Activated CD8-positive, alpha-beta T cell treated with anti-CD3 and anti-CD28 coated beads, Interleukin-2, amount 10 ng/mL, durations not matched to agents 7 days and 5 days (primary cell): ENCODE measurements at places on chromosomes 12 and 14. TPM values are rescaled to one million over a fixed set of nuclear protein-coding genes. Genes with fewer than 3 reads are reported as not detected.

POTEM gene
- total RNA-seq, result not detected

SCFD1 gene
- 58.1 TPM for total RNA-seq

PRH2 gene
- total RNA-seq, result not detected

AKAP6 gene
- total RNA-seq, result 0.83 TPM

KLRC2 gene
- total RNA-seq, result 1.7 TPM

PTPRR gene
- not detected for total RNA-seq

OR4K2 gene
- total RNA-seq, result not detected

ADAMTS20 gene
- not detected for total RNA-seq

GPR132 gene
- total RNA-seq, result 40.4 TPM

SLC5A8 gene
- total RNA-seq, result not detected

OLR1 gene
- not detected for total RNA-seq

REP15 gene
- total RNA-seq, result 0.42 TPM

TC2N gene
- total RNA-seq, result 119 TPM

BMP4 gene
- total RNA-seq, result not detected

KRT85 gene
- total RNA-seq, result not detected

TMX1 gene
- total RNA-seq, result 47.3 TPM

IRF9 gene
- 221 TPM for total RNA-seq

DCAF11 gene
- 101 TPM for total RNA-seq

RIPK3 gene
- total RNA-seq, result 28.6 TPM

RNF212B gene
- total RNA-seq, result not detected

VRTN gene
- not detected for total RNA-seq

CKAP4 gene
- total RNA-seq, result 0.52 TPM

SERPINA1 gene
- not detected for total RNA-seq

FAR2 gene
- total RNA-seq, result 20.8 TPM

CLEC7A gene
- not detected for total RNA-seq

CD69 gene
- total RNA-seq, result 115 TPM

CCDC196 gene
- not detected for total RNA-seq

BBOF1 gene
- 1.2 TPM for total RNA-seq

PRPH gene
- not detected for total RNA-seq

TAMALIN gene
- total RNA-seq, result 12.5 TPM

GSC gene
- total RNA-seq, result not detected

AQP6 gene
- total RNA-seq, result not detected

CLSTN3 gene
- total RNA-seq, result 76.8 TPM

KRT3 gene
- not detected for total RNA-seq

KRT8 gene
- not detected for total RNA-seq

TAS2R14 gene
- 2.1 TPM for total RNA-seq

TAS2R13 gene
- 1.0 TPM for total RNA-seq

GRIP1 gene
- 0.29 TPM for total RNA-seq

ISCA2 gene
- 34.5 TPM for total RNA-seq
